ENCODE measurements at places on chromosomes 7 and 10.

- no peak for DNase-seq
Observed at GRCh38 chr10:92181575-92181974, 109.3 kb downstream of the CPEB3 start.

- DNase-seq: no peak
Observed at GRCh38 chr7:85292908-85293576, 106.2 kb upstream of the SEMA3D start.

DNA sequence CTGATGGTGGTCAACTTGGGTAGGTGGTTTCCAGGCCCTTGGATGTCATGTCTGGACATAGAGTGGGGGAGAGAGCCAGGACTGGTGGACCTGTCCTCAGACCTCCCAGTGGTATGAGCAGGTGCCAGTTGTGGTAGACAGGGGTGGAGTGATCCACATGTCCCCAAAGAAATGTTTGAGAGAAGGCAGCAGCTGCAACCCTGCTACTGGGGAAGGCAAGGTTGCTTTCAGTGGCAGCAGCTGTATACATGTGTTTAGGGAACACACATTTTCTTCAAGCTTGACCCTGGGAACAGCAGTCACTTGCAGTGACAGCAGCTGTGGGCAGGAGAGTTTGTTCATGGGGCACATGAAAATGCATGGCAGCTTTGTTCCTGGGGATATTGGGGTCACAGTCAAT lies 882.6 kb upstream of the C7orf33 start:
- DNase-seq: no peak

DNA sequence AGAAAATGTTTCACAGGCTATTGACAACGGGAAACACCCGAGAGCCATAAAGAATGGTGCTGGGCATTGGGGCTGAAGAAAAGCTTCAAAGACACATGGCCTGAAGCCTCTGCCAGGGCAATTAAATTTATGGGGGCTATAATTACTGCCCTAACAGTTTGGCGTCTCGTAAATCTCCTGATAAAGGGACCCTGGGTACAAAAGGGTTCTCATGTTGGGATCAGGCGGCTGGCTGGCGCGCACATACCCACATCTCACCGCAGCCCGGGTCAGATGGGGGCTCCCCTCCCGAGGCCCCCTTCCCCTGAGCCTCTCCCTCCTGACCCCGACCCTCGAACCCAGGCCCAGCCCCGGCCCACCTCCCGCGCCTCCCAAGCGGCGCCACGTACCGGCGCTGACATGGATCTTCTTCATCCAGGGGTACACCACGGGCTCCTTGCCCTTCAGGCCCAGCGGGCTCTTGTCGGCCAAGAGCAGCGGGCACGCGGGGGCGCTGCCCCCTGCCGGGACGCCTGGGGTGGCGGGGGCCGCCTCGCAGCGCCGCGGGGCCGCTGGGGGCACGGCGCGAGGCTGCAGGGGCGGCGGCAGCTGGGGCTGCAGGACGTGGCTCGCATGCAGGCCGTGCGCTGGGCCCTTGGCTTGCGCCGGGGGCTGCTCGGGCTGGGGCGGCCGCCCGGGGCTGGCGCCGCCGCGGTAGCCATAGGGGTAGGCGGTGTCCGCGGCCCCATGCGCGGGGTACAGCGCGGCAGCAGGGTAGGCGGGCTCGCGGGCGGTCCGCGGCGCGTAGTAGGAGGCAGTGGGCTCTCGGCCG lies 623 bp downstream of the HOXA4 start:
- DNase-seq: no peak

- no peak for DNase-seq
Observed at GRCh38 chr10:125061557-125062226, 98.7 kb downstream of the CTBP2 start.

- DNase-seq: no peak
Observed at GRCh38 chr10:74923556-74923955, 97.2 kb downstream of the KAT6B start.

DNA sequence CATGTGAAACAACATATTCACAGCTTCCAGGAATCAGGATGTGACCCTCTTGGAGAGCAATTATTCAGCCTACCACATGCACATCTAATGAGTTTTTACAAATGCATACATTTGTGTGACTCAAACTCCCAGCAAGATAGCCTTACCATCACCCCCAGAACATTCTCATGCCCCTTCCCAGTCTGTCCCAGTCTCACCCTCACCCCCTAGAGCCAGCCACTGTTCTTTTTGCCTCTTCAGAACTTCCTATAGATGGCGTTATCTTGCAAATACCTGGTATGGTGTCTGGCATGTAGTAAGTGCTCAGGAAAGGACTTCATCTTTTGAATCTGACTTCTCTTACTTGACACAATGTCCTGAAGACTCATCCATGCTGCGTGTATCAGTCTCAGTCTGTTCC lies 23.9 kb upstream of the AOC1 start:
- no peak for DNase-seq

GRCh38 chr7:156943091-156944041 lies 6.1 kb upstream of the NOM1 start:
- no peak for DNase-seq

DNA sequence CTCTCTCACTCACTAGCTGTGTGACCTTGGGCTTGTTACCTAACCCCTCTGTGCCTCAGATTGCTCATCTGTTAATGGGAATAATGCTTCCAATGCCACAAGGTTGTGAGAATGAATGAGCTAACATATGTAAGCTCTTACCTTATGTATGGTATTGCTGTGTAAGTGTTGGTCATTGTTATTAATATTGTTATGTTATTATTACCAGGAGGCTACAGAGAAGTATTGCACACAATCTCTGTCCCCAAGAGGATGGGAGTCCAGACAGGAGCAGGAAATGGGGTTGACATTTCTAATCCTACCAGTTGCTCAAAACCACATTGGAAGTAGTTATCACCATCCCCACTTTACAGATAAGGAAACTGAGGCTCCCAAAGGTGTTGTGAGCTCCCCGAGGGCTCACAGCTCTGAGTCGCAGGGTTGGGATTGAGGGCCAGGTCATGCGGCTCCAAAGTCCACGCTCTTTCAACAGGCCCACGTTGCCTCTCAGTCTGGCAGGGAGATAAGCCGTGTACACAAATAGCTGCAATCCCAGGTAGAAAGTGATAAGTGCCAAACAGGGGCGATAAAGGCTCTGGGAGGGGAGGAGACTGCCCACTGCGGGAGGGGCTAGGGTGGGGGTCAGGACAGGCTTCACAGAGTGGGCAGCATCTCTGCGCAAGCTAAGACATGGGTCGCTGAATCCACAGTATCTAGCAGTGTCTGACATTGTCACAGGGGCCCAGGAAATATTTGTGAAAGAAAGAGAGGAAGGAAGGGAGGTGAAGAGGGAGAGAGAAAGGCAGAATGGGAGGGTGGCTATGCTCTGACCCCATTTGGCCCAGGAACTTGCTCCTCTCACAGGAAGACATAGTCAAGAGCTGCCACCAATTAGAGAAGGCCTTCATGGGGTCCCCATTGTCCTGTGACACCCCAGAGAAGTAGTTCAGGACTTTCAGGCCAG lies 9.6 kb upstream of the ZMIZ1 start:
- DNase-seq: no peak

DNA sequence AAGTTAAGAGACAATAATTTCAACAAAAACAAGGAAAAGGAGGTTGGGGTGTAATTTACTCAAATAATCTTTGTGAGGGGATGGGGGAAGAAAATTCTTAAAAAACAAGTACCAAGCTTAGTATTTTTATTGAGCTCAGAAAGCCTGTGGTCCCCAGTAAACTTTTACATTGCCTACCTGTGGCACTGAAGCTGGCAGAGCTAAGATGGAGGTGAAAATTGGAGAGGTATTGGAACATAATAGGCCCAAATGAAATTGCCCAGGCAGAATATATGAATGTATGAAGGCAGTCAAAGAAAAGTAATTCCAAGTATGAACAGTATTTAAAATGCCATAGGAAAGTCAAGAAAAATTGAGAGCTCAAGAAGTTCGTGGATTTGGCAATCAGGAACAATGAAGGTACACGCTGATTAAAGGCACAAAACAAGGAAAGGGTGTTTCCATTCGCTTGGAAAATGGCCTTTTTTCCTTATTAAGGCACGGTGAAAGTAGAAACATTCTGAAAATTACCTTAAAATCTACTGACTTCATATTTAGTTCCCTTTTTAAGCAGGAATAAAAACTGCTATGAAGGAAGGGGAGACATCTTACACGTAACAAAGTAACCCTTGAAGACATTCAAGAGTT lies 3.4 kb upstream of the KMT2E start:
- no peak for DNase-seq

GRCh38 chr7:80686576-80686975 lies 48.1 kb downstream of the CD36 start:
- DNase-seq: no peak

DNA sequence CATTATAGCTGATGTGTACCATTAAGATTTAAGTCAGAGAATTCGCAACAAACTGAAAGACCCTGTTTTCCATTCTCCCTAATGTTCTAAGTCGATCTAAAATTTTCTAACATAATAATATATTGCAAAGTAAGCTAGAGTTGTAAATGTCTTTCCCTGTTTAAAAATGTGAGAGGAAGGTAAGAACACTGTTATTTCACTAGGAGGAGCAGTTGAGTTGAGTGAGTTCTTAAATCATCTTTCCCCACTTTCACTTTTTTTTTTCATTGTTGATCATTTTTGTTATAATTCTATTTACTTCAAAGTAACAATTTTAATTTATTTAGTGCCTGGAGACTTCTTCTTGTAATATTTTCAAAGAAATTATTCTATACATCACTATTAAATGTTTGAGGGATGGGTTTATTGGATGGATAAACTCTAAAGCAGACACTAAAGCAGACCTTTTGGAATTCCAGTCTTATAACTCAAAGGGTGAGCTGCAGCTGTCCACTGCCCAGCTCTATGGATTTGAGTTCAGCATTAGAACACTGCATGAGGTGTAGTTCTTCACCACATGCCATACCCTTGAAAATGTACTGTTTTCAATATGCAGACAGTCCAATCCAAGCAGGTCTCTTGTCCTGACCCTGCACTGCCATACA lies 181.3 kb upstream of the FZD1 start:
- no peak for DNase-seq

GRCh38 chr10:14555807-14556206 lies 218.9 kb downstream of the FAM107B start:
- DNase-seq: no peak

- no peak for DNase-seq
Observed at GRCh38 chr10:48231178-48231577, 43.3 kb downstream of the FRMPD2 start.

DNA sequence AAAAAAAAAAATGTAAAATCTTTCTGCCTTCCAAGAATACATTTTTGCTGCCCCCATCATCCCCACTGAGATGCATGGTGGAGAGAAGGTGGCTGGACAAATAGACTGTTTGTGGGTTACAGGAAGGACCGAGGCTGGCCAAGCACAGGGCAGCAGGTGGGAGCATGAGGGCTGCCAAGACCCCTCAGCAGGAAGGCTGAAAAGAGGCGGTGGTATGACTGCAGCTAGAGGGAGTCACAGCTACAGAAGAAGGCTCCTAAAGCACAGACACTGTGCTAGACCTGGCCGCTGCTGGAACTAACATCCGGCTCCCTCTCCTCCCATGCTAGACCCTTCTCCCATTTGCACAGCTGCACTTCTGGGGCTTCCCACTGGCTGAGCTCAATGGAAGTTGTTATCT lies 289.6 kb downstream of the TCERG1L start:
- DNase-seq: no peak

GRCh38 chr10:113825791-113826190 lies 28.1 kb downstream of the DCLRE1A start:
- DNase-seq: no peak

DNA sequence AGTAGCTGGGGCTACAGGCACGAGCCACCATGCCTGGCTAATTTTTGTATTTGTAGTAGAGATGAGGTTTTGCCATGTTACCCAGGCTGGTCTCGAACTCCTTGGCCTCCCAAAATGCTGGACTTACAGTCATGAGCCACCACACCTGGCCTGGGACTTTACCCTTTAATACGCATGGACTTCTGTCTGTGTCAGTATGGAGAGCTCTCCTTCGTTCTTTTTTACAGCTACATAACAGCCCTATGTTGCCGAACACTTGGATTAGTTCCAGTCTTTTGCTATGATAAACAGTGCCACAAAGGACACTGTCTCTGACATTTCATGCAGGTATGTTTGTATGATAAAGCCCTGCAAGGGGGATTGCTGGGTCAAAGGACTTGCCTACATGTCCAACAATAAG lies 10.9 kb upstream of the OAT start:
- DNase-seq: no peak

DNA sequence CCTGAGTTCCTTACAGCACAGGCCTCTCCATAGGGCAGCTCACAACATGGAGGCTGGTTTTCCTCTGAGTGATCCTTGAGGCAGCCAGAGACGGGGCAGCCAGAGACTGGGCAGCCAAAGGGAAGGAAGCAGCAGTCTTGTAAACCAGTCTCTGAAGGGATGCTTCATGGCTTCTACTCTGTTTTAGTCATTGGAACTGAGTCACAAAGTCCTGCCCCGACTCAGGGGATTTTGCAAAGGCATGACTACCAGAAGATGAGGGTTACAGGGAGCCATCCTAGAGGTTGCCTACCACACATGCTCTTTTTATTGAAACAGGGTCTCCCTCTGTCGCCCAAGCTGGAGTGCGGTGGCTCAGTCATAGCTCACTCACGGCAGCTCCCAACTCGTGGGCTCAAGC lies 44.4 kb upstream of the COMMD3 start:
- DNase-seq: no peak

GRCh38 chr7:141207661-141208060 lies 133.8 kb downstream of the TMEM178B start:
- DNase-seq: no peak

- DNase-seq: no peak
Observed at GRCh38 chr7:133748443-133749407, 378.4 kb upstream of the LRGUK start.

DNA sequence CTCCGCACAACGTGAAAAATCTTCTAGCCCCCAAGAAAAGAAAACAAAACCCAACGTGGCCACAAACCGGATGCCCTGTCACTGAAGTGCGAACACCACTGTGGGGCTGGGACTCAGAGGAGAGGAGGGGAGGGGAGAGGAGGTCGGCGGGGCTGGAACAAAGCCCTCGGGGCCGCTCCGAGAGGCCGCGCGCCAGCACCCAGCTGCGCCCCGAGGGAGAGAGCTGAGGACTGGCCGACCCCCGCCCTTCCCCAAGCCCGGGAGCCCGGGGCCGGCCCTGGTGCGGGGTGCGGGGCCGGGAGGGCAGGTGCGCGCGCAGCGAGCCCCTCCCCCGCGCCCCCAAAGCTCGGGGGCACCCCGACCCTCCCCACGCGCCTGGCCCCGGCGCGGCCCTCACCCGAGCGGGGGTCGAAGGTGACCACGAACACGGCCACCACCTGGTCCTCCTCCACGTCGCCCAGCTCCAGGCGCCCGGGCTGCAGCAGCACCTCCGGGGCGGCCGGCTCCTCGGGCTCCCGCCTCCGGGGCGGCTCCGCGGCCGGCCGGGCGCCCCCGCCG lies 398 bp downstream of the DENND11 start:
- peak; percentile 62 for DNase-seq

DNA sequence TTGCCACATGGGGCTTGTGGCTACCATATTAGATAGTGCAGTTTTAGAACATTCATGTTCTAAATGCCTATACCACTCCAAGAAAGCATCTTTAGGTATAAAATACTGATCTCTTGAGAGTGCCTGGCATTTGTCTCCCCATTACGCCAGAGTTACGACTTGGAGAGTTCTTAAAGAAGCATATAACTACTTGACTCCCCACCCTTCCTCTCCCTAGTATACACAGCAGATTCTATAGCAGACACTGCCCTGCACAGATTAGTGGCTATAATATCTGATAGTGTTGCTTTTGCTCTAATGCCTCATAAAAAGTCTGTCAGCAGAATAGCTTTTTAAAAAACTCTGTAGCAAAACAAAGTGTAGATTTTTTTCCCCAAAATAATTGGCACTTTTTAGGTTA lies 90.8 kb downstream of the ZMYND11 start:
- no peak for DNase-seq

- DNase-seq: no peak
Observed at GRCh38 chr10:86439544-86439943, 72.9 kb upstream of the GRID1 start.
